NCI-H2081 (cell line): ENCODE measurements at places on chromosomes 4 and X.
A peak's percentile ranks its signal among the peaks of the same experiment; 100 is the strongest.

DNA sequence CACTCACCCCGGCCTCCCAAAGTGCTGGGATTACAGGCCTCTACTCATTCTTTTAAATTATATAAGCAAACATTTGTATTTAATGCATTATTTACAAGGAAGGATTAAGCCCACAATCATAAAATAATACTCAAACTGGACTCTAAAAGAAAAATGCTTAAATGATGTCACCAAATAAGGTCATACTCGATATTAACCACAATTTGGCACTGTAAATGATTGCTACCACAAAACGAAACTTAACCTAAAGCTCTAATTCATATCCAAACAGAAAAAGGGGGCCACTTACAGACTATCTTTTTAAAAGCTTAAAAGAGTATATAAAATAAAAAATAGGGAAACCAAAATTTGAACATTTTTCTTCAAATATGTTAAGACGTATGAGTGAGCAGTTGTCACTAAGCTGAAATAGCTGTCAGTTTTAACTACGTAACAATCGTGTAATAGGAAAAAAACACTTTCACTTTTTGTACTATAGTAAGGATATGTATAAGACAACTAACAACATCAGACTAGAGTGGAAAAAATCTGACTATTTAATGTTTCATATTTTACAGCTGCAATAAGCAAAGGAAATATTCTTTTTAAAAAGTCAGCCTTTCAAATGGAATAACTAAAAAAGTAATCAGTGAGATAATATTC lies 108.2 kb upstream of the GPR34 start:
- DNase-seq = no peak

GRCh38 chr4:76626686-76627465 lies 191.8 kb downstream of the SHROOM3 start:
- no peak for DNase-seq

DNA sequence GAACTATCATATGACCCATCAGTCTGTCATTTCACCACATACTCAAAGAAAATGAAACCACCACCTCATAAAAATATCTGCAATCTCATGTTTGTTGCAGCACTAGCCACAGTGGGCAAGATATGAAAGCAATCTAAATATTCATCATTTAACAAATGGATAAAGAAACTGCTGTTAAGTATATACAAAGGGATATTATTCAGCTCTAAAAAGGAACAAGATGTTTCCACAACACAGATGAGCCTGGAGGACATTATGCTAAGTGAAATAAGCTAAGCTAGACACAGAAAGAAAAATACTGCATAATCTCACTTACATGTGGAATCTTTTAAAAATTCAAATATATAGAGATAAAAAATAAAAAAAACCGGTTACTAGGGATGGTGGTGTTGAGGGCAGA lies 108.2 kb upstream of the BRWD3 start:
- no peak for DNase-seq

DNA sequence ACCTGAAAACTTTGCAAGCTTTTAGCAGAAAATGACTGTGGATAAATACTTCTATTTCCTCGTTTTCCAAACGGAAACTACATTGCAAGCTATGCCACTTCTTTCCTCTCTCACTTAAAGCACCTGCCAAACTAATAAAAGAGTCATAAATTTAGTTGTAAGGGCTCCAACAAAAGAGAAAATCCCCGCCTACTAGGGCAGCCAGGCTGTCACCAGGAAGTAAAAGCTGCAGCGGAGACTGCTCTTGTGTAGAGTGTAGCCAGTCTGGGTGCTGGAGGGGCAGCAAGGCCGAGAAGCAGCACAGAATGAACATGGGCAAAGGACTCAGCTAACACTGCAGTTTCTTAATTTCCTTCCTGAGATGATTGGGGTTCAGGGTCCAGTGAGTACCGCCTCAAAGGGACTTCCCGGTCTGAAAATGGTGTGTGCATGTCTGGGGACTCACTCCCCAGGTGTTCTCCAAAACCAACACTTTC lies 89.3 kb upstream of the MAML3 start:
- peak; percentile 87 for DNase-seq

GRCh38 chrX:38260231-38260630 lies 39.6 kb upstream of the SRPX start:
- no peak for DNase-seq

DNA sequence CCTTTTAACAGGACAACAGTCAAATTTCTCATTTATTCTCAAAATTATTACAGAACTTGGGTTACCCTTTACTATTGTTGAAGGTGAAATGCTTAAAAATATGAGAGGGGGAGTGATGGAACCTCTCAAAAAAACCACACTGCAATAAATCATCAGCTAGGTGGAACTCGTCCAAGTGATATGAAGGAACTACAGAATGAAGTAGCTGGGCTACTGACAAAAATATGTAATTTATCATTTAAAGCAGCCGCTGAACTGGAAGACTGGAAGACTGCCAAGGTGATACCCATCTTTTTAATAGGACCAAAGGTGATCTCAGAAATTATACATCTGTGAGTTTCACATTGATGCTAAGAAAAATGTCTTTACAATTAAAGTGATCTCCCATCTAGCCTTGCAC lies 597.7 kb upstream of the TENM3 start:
- DNase-seq = no peak

DNA sequence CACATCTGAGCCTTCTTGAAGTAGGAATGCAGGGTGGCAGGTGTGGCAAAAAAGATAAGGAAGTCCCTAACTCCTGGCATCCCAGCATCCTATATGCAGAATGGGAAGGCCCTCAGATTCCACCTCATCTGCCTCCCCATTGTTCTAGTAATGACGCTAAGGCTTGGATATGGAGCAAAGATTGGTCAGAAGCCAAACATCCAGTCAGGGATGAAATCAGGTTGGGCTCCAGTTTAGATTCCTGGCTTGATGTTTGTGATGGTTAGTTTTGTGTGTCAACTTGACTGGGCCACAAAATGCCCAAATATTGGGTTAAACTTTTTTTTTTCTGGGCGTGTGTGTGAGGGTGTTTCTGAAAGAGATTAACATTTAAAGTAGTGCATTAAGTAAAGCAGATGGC lies 39.6 kb upstream of the MAGEA4 start:
- DNase-seq = no peak

GRCh38 chr4:150722908-150723362 lies 141.0 kb downstream of the MAB21L2 start:
- no peak for DNase-seq

DNA sequence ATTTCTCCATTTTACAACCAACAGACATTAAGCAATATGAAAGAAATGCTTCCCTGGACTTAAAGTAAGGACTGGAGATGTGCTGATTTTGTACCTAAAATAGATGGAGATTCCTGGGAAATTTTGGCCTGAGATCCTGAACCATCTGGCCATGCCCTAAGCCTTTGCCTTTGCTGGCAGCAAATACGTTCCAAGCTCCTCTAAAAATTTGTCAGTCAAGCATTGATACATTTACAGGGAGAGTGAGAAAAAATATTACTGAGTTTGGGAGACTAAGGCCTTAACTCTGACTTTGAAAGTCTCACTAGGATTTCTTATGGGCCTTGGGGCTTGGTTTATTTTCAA lies 63.9 kb downstream of the FHDC1 start:
- DNase-seq = no peak

GRCh38 chr4:177489471-177490246 lies 47.4 kb upstream of the AGA start:
- DNase-seq = no peak

GRCh38 chr4:172410363-172410762 lies 597.2 kb downstream of the GALNTL6 start:
- DNase-seq = no peak

DNA sequence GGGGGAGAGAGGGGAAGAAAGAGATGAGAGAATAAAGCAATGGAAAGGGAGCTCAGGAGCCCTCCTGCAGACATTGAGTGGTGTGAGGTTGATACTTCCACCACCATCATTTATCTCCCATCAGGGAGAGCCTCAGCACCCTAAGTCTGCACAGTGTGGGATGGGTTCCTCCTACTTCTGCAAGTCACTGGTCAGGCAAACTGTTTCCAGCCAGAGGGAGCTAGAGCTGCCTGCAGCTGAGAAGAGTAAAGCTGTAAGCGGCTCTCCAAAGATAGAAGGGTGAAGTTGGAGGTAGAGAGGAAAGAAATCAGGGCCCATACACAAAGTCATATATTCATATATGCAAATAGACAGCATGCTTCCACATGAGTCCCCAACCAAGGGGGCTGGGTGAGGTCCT lies 21.9 kb upstream of the ZNF81 start:
- DNase-seq = no peak

GRCh38 chr4:84498935-84499623 lies at the start of gene NKX6-1:
NKX6-1 (minus strand) TSS chr4:84499292; CDS start chr4:84498228, 1,064 bp downstream.
- peak; percentile 83 for DNase-seq

GRCh38 chr4:165970703-165971420 lies 97.8 kb downstream of the TLL1 start:
- DNase-seq = no peak

GRCh38 chrX:39773923-39774773 lies 323.6 kb downstream of the BCOR start:
- no peak for DNase-seq

DNA sequence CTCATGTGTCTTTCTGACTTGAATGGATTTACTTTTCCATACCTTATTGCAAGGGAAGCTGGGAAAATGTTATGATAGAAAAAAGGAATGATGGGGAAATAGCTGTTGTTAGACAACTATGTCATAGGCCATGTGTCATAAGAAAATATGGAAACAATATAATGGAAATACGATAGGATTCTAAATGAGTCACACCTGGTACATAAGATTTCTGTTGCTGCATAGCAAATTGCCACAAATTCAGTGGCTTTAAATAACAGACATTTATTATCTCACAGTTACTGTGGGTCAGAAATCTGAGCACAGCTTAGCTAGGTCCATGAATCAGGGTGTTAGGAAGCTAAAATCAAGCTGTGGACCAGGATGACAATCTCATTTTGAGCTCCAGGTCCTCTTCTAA lies 44.6 kb upstream of the ANKRD50 start:
- no peak for DNase-seq

GRCh38 chr4:88821522-88821921 lies 123.9 kb upstream of the NAP1L5 start:
- DNase-seq = no peak

DNA sequence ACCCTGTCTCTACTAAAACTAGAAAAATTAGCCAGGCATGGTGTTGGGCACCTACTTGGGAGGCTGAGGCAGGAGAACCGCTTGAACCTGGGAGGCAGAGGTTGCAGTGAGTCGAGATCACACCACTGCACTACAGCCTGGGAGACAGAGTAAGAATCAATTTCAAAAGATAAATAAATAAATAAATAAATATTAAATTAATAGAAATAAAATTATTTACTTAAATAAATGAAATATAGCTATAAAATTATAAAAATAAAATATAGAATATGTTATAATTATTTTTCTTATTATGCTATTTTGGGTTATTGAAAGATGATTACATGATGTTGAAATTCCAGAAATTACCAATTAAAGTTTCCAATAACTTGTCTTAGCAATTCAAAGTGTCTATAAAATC lies 1029.8 kb upstream of the AGA start:
- DNase-seq = no peak
